ENCODE measurements at places on chromosomes 16 and 17. TPM values are rescaled to one million over a fixed set of nuclear protein-coding genes. Genes with fewer than 3 reads are reported as not detected.

Gene SERPINF2
- 0.21 TPM for total RNA-seq

Gene ALDH3A1
- not detected for total RNA-seq

Gene SHCBP1
- total RNA-seq = 25.3 TPM

Gene EMC6
- total RNA-seq = 63.6 TPM

Gene KRTAP2-3
- not detected for total RNA-seq

Gene SCARF1
- 1.4 TPM for total RNA-seq

Gene SDK2
- total RNA-seq = 0.08 TPM

Gene HEATR9
- 0.21 TPM for total RNA-seq

Gene VPS35L
- 42.3 TPM for total RNA-seq

Gene HSPB9
- not detected for total RNA-seq

Gene HYDIN
- total RNA-seq = not detected

Gene SPN
- total RNA-seq = 173 TPM

Gene OR1A2
- not detected for total RNA-seq

- no peak for DNase-seq
Observed at GRCh38 chr17:57723427-57724025, 21.6 kb downstream of the CCDC182 start.

GRCh38 chr16:48217708-48218107 is 26.4 kb upstream of the LONP2 start:
- DNase-seq = no peak

DNA sequence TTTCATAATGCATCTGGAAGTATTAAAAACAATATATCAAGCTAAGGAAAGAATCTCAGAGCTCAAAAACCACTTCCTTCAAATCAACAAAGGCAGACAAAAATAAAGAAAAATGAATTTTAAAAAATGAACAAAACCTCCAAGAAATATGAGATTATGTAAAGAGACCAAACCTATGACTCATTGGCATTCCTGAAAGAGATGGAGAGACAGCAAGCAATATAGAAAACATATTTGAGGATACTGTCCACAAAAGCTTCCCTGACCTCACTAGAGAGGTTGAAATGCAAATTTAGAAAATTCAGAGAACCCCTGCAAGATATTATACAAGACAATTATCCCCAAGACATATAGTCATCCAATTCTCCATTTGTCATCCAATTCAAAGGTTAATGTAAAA is 311.3 kb upstream of the SOX9 start:
- no peak for DNase-seq

- DNase-seq = no peak
Observed at GRCh38 chr16:67147437-67148140, 3.2 kb downstream of the B3GNT9 start.

DNA sequence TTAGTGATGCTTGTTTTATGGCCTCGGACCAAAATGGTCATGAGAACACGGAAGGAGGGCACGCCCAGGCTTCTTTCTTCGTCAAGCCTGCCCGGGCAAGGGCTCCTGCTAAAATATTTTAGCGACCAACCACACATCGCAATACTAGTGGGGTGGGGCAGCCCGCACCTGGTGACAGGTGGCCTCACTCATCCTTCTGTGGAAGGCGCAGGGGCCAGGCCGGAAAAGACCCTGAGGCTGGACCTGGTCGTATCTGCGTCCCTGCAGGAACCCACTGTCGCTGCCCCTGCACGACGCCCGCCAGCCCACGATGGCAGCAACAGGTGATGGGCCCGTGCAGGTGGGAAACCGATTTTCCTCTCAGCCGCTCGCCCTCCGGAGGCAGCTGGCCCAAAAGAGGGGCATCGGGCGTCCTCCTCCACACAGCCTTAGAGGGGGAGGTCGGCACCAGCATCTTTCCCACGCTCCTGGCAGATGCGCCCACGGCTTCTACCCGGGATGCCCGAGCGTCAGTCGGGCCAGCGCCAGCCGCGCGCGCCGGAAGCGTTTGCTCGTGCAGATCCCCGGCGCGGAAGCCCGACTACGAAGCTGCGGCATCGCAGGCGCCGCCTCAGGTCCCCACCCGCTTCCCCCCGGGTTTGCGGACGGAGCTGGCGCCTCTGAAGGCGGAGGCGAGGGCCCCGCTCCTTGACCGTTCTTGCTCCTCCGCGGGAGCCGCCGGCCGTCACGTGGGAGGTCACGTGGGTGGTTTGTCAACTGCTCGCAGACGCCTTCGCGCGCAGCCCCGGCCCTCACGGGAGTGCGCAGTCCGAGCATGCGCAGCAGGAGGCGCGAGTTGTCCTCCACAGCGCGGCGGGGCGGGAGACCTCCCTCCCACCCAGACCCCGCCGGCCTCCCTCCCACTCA is 22.8 kb upstream of the FOXK2 start:
- peak; percentile 78 for DNase-seq

- no peak for DNase-seq
Observed at GRCh38 chr16:77925531-77925930, 96.8 kb upstream of the CLEC3A start.

DNA sequence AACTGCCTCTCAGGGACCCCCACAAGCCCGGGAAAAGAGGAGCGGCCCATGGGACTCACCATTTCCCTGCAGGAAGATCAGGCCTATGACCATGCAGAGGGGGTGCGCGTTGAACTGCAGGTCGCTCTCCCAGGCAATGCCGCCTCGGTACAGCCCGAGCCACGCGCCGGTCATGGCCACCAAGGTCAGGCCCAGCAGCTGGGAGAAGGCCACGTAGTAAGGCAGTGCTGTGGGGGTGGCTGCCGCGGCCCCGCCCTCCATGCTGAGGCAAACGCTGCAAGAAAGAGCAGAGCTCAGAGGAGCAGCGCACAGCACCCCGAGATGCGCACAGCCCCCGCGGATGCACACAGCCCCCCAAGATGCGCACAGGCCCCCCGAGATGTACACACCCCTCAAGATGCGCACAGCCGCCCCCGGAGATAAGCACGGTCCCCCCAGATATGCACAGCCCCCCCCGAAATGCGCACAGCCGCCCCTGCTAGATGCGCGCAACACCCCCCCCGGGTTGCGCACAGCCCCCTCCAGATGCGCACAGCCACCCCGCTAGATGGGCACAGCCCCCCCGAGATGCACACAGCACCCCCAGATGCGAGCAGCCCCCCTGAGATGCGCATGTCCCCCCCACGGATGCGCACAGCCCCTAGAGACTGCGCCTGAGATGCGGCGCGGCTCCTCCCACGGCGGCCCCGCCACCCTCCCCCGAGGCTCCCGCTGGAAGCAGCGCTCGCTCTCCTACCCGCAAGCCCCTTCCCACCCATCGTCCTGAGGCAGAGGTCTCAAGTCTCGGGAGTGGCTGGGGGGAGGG is 8.6 kb downstream of the CYB561 start:
- no peak for DNase-seq

DNA sequence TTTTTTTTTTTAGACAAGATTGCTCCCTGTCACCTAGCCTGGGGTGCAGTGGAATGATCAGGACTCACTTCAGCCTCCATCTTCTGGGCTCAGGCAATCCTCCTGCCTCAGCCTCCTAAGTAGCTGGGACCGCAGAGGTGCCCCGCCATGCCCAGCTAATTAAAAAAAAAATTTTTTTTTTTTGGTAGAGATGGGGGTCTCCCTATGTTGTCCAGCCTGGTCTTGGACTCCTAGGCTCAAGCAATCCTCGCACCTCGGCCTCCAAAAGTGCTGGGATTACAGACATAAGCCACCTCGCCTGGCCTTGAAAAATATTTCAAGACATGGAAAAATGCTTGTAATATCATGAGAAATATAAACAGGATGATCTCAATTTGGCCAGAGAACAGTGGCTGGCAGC is 42.9 kb downstream of the HAPSTR1 start:
- no peak for DNase-seq

GRCh38 chr17:3440451-3440850 is 6.8 kb upstream of the OR1E2 start:
- no peak for DNase-seq

GRCh38 chr17:13518261-13519000 is 83.3 kb downstream of the HS3ST3A1 start:
- DNase-seq = no peak

- DNase-seq = no peak
Observed at GRCh38 chr16:22621586-22622155, 111.0 kb downstream of the NPIPB5 start.

- no peak for DNase-seq
Observed at GRCh38 chr16:23088018-23088417, 61.2 kb downstream of the USP31 start.

DNA sequence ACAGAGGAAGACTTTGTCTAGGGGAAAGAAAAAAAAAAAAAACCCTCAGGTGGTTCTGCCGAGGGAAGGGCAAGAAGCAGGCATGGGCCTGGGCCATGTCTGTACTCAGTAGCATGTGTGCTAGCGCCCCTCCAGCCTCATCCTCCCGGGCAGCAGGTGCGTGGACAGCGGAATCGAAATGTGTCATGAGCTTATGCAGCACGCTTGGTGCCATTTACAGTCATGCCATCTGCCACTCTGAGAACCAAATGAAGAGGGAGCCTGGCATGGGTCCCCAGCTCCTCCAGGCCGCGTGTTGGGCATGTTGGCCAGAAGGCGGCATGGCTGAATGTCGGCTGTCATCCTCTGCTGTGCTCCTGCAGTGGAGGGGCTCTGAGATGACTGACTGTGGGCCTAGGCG is 31.4 kb downstream of the CRAMP1 start:
- DNase-seq = no peak

DNA sequence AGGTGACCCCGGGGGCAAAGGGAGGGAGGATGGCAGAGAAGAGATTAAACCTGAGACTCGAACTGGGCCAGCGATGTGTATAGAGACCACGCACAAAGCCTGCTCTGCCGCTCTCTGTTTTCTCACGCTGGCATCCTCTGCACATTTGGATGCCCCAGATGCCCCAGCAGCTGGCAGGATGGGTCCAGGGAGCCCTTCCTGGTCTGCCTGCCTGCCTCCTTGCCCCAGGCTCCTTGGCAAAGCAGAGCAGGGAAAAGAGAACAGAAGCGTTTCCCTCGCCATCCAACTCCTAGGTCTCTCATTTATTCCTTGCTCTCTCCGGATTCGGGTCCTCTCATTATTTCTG is 5.2 kb upstream of the PIPOX start:
- no peak for DNase-seq

GRCh38 chr17:79176792-79177601 is 102.4 kb downstream of the ENGASE start:
- no peak for DNase-seq

GRCh38 chr17:42675348-42675964 is 1.3 kb downstream of the PLEKHH3 start:
- no peak for DNase-seq

DNA sequence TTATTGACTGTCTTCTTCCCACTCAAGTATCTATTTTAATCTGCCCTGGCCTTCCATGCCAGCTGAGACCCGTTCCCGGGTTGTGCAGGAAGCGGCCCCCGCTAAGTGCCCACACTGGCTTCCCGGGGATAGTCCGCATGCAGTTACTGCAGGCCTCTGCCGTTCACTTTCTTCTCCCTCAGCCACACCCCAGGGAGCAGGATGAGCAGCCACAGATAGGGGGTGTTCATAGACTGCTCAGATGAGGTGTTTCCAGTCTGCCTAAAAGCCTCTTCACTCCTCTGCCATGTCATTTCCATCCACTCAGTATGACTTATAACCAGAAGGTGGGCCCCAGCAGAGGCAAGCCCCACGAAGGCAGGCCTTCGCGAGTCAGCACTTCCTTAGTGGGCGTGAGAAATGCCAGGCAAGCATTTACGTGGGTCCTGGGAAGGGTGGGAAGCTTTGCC is 7.7 kb downstream of the MED9 start:
- no peak for DNase-seq

- DNase-seq = no peak
Observed at GRCh38 chr17:73749337-73749823, 105.1 kb upstream of the SDK2 start.

GRCh38 chr16:88681709-88682451 is 4.4 kb downstream of the SNAI3 start:
- peak; percentile 84 for DNase-seq

DNA sequence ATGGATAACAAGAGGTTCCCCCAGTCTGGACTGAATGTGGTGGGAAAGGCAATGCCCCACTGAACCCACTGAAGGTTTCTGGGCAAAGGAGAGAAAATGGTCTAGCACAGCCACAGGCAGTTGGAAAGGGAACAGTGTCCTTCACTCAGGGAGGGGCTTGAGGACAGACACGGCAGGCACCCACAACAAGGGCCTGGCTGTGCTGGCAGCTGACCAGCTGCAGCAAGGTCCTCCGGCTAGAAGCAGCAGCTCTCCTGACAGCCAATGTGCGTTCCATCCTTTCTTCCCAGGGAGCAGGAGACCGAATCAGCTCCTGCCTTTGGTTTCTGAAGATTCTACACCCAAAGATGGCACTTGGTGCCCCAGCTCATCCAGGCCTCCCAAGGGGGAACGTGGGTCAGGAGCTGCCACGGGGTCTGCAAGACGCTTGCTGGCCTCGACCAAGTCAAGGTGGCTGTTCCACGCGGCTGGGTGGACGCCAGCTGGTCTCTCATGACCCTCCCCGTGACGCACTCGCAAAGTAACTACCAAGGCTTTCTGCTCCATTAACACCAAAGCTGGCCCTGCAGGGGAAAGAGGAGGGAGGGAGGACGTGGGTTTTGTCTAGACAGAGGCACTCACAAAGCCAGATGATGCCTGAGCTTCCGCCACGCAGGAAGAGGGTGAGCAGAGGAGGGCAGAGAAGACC is 11.1 kb downstream of the ABR start:
- DNase-seq = no peak

DNA sequence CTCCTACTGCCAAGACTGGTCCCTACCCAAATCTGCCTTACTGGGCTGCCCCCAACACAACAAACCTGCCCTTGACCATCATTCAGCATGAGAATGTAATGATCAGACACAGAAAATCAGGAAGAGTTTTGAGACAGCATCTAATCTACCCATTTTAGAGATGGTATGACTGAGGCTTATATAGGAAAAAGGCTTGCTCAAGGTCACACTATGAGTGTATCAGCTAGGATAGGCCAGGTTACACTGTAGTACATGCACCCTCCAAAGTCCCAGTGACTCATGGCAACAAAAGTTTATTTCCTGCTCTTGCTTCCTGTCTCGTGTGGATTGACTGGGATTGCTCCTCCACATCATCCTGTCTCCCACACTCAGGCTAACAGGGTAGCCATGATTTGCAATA is 27.9 kb downstream of the NLRC5 start:
- no peak for DNase-seq

DNA sequence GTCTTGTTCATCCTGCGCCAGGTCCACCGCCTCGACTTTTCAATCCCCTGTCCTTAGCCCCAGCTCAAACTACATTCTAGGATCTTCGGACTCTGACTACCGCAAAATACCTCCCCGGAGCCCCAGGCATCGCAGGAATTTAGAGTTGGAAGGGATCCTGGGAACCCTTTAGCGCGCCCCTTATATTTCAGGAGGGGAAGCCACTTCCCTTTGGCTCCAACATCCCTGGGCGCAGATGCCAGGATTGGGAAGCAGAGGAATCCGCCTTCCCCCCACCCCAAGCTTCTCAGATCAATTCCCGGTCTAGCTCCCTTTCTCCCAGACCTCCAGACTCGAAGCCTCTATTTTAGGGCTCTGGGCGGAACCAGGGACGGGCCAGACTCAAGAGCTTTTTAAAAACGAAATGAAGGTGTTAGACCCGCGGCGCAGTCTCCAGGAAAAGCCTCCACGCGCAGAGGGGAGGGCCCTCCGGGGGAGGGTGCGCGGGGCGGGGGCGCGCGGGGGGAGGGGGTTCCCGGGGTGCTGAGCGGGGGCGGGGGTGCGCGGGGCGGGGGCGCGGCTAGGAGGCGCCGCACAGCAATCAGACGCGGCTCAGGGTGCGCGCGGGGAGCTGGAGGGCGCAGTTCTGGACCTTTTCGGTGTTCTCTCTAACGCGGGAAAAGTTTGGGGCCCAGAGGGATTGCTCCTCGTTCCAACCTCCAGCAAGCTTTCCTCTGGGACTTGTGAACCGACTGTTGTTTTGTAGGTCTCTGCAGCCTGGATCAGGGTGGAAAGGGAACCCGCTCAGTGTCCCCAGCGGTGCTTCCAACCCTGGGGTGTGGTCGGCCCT is 1.6 kb downstream of the AHSP start:
- no peak for DNase-seq

- no peak for DNase-seq
Observed at GRCh38 chr17:82331345-82331939, 2.1 kb downstream of the SECTM1 start.
